NCI-H510A treated with DMSO at 0.1 percent for 48 hours (cell line): ENCODE measurements at places on chromosomes 12 and 14.

DNA sequence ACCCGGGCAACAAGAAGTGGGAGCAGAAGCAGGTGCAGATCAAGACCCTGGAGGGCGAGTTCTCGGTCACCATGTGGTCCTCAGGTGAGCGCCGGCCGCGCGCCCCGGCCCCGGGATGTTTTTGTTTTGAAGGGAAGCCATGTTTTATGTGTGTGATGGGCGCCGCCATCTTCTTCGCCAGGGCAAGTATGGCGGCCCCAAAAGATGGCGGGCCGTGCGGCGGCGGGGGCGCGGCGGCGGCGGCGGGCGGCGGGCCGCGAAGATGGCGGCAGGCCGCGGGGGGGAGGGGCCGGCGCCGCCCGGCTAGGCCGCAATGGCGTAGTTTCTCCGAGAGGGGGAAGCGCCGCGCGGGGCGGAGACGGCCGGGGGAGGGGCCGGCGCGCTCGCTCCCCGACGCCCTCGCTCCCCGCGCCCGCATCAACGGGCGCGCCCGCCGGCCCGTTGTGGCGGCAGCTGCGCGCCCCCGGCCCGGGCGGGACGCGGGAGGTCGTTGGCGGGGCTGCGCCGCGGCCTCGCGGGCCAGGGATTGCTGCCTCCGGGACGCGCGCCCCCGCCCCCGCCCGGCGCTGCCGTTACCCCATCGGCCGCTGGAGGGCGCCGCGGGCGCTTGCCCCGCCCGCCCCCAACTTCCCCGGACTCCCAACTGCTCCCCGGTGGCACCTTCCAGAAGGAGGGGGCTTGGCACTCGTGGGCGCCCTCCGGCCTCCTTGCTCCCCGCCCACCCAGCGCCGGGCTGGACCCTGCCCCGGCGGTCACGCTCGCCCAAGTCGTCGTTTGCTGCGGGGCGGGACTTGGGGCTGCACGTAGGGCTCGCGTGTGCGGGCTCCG lies 1.1 kb downstream of the YY1 start:
- peak; percentile 74 for DNase-seq

DNA sequence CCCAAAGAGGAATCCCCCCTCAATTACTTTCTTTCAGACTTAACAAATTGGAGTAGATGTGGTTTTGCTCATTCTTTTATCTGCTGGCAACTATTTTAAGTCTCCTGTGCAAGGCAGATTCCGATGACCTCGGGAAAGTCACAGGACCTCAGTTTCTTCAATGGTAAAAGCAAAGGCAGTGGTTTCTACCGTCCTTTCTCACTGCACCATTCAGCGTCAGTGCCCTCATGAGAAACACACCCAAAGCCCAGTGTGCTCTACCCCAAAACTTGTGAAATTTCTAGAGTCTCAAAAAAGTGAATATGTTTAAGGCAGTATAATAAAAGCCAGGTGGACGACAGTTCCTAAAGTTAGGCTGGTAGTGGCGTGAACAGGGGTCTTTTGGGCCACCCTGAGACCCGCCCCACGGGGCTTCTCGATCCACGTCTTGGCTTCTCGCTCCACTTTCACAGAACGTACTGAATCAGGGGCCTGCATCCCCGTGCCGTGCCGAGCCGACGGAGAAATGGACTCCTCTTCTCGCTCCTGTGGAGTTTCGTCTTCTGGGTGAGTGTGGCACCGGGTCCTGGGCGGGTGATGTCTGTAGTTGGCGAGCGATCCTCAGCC lies 1.3 kb upstream of the ARHGAP5 start:
- DNase-seq = peak; percentile 46

- DNase-seq = no peak
Measured at GRCh38 chr12:51841727-51842126, 6.8 kb downstream of the FIGNL2 start.

DNA sequence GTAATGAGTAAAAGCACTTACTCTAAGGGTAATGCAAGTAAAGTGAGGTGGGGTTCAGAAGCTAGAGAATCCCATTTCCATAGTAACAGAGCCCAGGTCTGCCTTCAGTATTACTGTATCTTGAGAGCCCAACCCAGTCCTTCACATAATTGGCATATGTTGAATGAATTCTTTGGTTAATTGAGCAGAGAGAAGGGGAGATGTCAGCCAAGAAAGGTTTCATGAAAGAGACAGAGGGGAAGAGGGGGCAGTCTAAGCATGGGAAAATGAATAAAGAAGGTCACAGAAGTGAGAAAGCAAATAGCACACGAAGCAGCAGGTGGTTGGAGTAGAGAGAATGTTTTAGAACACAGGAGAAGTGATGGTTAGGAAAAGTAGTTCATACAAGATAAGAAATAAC lies 371.1 kb downstream of the SEC23A start:
- no peak for DNase-seq

GRCh38 chr12:12592930-12593329 lies 18.7 kb upstream of the CREBL2 start:
- DNase-seq = no peak

DNA sequence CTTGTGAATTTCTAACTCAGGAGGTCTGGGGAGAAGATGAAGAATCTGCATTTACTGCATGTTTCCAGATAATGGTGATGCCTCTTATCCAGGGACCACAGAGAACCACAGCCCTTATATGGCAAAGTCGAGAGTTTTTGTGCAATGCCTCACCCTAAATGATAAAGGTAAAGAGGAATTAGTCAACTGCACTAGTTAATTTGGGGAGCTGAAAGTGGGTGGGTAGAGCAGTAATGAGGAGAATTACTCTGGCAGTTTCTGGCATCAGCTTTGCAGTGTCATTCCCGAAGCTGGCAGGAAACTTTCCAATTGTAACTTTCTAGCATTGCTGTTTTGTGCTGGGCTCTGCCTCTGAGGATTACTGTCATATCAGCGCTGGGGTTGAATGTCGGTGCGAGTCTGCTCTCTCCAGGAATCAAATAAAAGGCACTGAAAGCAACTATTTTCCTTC lies 10.3 kb downstream of the EGLN3 start:
- no peak for DNase-seq

- no peak for DNase-seq
Measured at GRCh38 chr12:49808686-49809380, 19.4 kb downstream of the NCKAP5L start.

DNA sequence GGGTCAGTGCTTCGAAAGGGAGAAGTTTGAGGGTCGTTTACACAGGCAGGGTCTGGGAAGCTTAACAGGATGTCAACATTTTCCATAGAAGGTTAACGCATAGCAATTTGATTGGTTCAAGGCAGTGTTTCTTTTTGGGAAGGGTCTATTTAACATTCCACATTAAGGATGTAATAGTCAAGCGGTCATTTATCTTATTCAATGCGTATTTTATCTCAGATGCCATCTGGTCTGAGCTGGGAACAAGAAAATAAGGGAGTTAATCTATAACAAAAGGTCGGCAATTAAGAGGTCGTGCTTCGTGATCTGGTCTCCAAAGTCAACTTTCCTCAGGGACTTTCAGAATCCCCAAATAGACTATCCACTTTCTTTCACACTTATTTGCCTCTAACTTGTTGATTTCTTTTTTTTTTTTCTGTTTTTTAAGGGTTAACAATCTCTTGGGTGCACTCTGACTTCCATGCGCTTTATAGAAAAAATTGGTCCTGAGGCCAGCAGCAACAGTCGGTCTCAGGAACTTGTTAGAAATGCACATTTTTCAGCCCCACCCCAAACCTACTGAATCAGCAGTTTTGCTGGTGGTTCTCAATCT lies 550 bp upstream of the RESF1 start:
- peak; percentile 45 for DNase-seq

DNA sequence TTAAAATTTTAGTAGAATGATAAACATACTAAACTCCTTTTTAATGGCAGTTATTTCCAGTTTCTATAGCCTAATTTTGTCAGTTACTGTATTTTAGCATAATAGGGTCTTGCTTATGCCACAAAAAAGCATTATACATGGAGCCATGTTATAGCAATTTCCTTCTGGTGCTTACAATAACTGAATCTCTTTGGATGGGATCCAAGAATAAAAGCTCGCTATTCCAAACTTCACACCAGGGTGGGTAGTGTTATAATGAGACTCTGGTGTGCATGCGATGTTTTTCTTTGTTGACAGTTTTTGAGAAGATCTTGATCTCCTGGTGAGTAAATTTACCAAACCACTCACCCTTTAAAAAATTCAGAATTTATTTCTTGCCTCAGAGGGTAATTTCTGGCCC lies 90.4 kb upstream of the CCDC91 start:
- DNase-seq = no peak

- DNase-seq = no peak
Measured at GRCh38 chr12:17478908-17479673, 610.9 kb downstream of the RERGL start.

DNA sequence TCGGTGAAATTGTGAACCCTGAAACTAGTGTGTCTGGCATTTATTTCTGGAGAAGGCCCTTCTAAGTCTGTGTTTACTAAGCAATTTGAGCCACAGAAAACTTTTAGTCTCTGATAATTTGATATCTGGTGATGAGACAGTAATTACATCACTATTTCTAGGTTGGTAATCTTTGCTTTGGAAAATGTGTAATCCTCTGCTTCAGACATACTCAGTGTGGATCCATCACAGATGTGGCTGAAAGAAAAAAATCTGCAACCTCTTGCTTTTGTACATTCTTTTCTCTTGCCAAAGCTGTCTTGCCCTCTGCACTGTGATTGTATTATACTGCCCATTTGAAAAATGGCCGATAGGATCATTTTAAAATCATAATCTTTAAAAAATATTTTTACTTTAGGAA lies 78.1 kb downstream of the PELI2 start:
- no peak for DNase-seq

GRCh38 chr14:41607966-41608663 lies 1.4 kb downstream of the LRFN5 start:
- DNase-seq = peak; percentile 24
